ENCODE measurements at places on chromosomes 1 and 21.

DNA sequence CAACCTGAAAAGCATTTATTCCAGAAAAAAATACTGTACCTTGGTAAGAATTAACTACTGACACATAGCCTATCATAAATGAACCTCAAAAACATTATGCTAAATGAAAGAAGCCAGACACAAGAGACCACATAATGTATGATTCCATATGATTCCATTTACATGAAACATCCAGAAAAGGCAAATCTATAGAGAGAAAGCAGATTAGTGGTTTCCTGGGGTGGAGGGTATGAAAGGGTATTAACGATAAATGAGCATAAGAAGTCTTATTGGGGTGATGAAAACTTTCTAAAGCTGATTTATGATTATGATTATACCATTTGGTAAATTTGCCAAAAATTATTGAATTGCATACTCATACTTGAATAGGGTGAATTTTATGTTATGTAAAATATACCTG, 10.3 kb upstream of the COL6A2 start:
- no peak for DNase-seq

DNA sequence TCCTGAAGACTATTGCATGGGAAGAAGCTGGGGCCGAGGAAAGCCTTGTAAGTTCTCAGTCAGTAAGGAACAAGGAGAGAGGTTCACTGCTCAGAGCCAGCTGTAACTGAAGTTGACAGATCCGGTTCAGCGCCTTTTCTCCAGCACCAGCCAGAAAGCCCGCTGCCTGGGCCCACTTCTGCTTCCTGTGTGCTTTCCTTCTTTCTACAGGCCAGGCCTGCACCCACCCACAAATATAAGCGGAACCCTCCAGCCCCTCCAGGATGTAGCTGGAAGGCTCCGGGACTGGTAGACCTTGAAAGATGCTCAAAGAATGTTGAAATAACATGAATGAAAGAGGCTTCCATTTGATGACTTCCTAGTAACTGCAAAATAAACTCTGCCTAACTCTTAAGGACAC, 38.8 kb downstream of the PARP1 start:
- no peak for DNase-seq

GRCh38 chr1:40141878-40142535, 19.2 kb upstream of the RLF start:
- DNase-seq: peak; percentile 23

DNA sequence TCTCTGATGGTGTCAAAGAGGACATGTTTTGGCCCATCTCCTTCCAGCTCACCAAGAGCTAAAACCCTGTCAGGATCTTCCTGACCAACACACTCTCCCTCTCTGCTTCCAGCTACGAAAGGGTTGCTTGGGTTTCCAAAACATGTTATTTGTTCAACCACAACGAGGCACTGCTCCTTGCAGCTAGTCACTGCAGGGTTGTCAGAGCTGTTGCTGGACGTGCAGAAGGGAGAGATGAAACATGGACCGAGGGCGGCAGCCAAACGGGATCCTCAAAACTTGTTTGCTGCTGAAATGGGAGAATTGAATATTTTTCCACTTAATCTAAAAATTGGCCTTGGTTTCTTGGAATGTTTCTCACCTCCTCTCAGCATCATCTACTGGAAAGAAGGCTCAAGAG, 12.4 kb downstream of the ZBTB18 start:
- DNase-seq: peak; percentile 11

DNA sequence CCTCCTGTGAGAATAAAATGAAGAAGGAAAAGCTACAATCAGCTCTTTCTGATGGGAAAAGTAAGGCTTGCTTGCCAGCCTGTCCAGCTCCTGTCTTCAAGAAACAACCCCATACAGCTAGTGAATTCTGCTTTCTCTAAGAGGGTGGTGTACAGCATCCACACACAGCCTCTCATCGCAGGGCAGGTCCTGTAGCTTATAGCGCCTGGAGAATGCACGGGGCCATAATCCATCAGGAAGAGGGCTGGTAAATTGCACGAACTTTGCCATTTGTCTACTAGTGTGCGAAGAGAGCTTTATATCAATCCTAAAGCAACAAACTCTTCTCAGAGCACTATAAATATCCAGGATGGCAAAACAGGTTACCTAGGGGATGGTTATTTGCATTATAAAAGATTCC, 83.3 kb upstream of the SAMSN1 start:
- no peak for DNase-seq

DNA sequence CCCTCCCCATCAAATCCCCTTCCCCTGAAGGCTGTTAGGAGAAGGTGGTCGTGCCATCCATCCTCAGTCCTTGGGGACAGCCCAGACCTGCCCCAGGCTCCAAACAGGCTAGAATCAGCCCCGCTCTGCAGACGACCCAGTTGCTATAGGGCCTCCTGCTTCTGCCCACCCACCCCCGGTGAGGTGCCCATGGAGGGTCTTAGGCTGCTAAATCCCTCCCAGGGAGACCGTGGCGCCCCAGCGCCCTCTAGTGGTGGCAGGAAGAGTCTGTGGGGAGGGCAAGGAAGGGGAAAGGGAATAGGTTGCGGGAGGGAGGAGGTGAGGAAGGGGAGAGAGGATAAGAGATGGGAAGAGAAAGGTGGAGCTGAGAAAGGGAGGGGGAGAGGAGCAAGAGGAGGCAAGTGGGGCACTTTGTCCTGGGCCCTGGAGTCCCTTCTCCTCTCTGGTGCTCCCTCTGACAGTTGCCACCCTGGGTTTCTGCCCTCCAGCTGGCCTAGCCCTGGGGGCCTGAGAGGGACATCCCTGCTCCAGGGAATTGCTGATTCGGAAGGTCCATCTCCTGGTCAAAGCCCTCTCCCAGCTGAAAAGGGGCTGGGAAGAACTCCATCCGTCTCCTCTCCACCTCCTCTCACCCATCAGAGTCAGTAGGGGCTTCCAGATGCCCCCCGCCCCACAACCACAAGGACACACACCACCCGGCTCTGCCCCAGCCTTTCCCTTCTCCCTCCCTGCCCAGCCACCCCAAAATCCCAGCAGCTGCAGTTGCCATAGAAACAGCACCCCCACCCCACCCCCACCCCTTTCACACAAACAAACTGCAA, 55.4 kb downstream of the CAMK2N1 start:
- no peak for DNase-seq

GRCh38 chr1:180571060-180571831, 12.5 kb downstream of the OVAAL start:
- peak; percentile 28 for DNase-seq

DNA sequence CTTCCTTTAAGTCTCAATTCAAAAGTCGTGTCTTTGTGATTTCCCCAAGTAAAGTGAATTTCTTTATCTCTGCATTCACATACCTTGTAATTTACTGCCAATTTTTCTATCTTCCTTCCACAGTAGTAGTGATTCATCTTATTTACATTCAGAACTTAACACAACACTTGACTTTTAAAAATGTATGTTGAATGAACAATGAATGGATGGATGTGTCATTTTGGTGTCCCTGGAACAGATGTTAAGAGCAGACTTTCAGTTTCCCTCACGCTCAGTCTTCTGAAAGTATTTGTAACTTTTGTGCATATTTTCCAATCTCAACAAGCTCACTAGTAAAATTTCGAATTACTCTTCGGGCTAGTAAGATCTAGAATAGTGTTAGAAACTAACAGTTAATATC, 352.0 kb downstream of the HHIPL2 start:
- no peak for DNase-seq

DNA sequence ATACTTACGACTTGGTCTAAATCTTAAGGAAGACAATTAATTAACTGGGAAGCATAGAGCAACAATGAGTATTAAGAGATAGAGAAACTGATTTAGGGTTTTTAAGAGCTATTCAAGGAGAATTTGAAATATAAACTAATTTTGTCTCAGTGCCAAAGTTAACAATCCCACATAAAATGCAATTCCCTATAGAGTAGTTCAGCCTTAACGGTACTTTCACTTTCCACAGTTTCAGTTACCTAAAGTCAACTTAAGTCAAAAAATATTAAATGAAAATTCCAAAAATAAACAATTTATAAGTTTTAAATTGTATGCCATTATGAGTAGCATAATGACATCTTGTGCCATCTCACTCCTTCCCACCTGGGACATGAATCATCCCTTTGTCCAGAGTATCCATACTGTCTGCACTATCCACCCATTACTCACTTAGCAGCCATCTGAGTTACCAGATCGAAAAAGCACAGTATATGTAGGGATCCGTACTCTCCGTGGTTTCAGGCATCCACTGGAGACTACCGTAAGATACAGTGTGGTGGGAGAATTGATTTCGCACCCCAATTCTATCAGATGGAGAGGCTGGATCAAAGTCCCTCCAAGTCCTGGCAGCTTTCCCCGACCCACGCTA, 4.8 kb upstream of the SARS1 start:
- DNase-seq: no peak

GRCh38 chr1:233065685-233066084, 115.3 kb downstream of the NTPCR start:
- DNase-seq: no peak

DNA sequence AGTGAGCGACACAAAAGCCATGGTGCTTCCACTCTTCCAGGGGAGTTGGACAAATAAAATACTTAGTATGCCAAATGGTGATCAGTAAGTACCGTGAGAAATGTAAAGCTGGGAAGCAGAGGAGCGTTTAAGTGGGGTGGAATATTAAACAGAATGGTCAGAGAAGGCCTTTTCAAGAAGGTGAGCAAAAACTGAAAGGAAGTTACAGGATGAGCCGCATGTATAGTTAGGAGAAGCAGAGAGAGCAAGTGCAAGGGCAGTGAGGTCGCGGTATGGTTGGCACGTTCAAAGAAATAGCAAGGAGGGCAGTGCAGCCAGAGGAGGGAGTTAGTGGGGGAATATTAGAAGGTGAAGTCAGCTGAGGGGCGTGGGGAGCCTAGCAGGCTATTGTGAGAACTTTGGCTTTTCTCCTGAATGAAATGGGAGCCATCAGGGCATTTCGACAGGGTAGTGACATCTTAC, 748 bp upstream of the ATP6V0B start:
- no peak for DNase-seq

- peak; percentile 53 for DNase-seq
Measured at GRCh38 chr21:43789276-43790009, at the start of gene RRP1. Gene RRP1, plus strand, starts transcription at chr21:43789577. Its CDS starts 53 bp downstream, at chr21:43789630.

- DNase-seq: no peak
Measured at GRCh38 chr1:119471566-119471965, 35.4 kb upstream of the HSD3B1 start.

DNA sequence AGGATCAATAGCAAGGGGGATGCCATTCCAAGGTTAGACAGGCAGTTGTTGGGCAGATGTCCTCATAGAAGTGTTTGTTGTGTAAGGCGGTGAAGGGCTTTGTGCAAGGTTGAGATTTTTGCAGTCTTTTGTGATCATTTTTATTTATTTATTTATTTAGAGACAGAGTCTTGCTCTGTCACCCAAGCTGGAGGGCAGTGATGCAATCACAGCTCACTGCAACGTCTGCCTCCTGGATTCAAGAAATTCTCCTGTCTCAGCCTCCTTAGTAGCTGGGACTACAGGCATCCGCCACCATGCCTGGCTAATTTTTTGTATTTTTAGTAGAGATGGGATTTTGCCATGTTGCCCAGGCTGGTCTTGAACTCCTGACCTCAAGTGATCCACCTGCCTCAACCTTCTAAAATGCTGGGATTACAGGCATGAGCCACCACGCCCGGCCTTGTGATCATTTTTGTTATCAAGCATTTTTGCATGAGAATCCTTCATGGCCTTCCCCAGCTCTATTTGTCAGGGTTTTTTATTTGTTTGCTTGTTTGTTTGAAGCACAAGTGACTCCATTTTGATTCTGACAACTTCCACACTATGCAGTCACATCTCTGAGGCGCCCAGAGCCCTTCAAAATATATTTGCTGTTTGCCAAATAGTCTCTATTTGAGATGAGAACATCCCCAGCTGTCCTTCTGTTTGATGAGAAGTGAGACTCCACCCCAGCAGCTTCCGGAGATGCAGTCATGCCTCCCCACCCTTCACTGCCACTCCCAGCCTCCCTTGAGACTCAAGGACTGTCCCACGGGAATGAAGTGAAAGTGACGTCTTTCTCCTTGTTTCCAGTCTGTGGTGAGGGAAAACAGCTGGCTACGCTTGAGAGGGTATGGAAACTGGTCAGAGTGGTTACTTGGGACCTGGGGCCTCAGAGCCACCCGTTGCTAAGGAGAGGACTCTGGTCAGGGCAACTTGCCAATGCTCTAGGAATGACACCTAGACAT, 38.0 kb downstream of the TMEM50B start:
- peak; percentile 95 for DNase-seq

- DNase-seq: peak; percentile 84
Measured at GRCh38 chr1:171610385-171610784, 11.7 kb upstream of the MYOCOS start.

GRCh38 chr1:153490272-153491051, 30.0 kb upstream of the S100A7 start:
- DNase-seq: peak; percentile 27

- DNase-seq: no peak
Measured at GRCh38 chr1:240320659-240321058, 229.0 kb downstream of the FMN2 start.

DNA sequence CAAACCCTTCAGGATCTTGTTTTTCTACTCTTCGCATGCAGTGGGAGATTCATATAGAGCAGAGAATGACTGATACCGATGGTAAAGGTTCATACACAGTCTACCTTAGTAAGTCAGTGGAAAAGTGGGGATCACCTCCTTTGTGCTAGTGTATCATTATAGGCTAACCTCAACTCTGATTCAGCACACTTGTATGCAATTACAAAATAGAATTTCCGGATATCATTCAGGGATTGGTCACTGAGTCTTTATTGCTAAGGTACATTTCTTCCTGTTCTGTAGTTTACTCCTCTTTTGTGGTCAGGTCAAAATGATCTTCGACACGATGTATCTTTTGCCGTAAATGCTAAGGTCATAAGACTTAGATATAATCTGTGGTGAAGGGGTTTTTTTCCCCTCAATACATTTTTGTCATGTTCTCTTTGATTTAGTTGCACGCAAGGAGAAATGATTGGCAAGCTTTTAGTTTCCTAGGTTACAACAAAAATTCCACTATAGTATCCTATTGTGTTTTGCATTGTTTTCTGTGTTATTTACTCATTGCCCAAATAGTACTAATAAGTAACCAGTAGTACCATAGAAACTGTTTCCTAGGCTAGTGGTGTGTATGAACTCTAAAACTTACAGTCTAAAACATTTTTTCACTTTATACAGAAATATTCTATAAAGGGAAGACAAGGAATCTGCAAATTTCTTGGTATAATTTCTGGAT, 35.7 kb upstream of the PLA2G4A start:
- DNase-seq: peak; percentile 36

DNA sequence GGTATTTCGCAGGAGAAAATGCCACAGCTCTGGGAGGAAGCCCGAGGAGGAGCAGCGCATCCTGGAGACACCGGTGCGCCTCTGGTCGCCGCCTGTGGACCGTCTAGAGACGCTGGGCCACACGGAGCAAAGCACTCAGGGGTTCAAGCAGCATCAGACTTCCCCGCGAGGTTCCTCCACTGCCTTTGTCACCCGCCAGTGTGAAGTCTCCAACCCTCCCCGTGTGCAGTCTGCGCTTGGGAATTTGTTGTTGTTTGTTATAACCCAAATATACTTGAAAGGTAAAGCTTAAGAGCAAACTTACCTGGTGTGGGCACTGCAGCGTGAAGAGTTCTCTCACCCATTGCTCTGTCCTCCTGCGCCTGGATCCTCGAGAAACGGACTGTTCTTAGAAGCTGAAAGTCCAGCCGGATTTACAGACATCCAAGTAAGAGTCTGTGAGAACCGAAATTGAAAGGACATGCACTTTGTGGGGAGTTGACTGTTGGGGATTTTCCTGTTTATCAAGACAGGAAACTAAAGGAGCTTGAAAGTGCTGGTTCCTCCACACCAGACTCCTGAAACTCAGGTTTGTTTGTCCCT, at the start of gene GBP4:
Gene GBP4 (minus strand): TSS at position 452 of the 582 bp plus-strand sequence. CDS start 108 bp downstream, at position 344.
- DNase-seq: peak; percentile 68
